ENCODE measurements at places on chromosomes 13 and 19.
A peak's percentile ranks its signal among the peaks of the same experiment; 100 is the strongest.

DNA sequence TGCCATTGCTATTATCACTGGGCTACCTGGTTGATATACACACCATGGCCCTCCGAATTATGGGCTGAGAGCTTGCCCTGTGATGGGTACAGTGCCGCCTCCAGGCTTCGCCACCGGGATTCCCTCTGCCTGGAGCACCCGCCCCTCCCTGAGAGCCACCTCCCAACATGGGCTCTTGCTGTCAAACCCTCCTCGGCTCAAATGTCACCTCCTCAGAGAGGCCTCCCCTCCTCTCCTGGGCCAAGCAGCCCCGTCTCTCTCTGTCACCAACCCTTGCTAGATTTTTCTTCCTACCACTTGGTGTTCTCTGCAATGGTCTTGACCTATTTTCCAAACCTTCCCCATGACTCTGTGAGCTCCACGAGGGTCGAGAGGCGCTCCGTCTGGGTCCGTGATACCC, 12.2 kb upstream of the TLE2 start:
- no peak for DNase-seq

GRCh38 chr13:27372896-27373295, 51.5 kb upstream of the GTF3A start:
- no peak for DNase-seq

- peak; percentile 67 for DNase-seq
Observed at GRCh38 chr13:98853771-98854221, 101.3 kb upstream of the SLC15A1 start.

DNA sequence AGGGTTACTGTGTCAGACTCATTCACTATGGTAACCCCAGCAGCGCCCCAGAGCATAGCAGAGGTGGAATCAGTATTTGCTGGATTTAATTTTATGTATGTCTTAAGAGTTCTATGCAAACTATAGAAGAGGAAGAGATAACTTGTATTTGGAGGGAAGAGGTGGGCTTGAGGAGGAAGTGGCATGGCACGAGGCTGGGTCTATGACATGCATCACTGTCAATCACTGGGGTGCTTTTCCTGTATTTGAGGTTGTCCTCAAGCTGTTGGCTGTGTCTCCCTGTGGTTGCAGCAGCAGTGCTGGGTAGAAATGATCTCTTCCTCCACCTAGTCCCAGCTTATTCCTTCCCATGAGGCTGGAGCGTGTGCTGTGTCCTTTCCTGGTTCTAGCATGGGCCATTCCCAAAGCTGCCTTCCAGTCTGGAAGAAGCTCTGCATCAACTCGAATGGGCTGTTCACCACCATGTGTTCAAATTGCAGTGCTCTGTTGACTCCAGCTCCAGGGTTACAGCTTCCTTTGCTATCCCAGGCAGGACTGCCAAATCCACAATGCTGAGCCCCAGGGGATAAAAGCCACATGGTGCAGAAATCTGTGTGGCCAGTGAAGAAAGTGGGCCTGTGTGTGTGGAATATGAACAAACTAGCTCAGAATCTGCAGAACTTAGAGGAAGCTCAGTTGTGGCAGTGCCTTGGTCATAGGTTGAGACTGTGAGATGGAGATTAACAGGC, 73.1 kb upstream of the MTIF3 start:
- no peak for DNase-seq

GRCh38 chr19:7534531-7535046, 928 bp upstream of the PNPLA6 start:
- no peak for DNase-seq

GRCh38 chr19:5090465-5091017, 121.6 kb downstream of the KDM4B start:
- no peak for DNase-seq

GRCh38 chr13:101755228-101755887, 302.9 kb downstream of the ITGBL1 start:
- DNase-seq = no peak

- peak; percentile 27 for DNase-seq
Observed at GRCh38 chr19:39212375-39212742, 8.3 kb upstream of the SYCN start.

DNA sequence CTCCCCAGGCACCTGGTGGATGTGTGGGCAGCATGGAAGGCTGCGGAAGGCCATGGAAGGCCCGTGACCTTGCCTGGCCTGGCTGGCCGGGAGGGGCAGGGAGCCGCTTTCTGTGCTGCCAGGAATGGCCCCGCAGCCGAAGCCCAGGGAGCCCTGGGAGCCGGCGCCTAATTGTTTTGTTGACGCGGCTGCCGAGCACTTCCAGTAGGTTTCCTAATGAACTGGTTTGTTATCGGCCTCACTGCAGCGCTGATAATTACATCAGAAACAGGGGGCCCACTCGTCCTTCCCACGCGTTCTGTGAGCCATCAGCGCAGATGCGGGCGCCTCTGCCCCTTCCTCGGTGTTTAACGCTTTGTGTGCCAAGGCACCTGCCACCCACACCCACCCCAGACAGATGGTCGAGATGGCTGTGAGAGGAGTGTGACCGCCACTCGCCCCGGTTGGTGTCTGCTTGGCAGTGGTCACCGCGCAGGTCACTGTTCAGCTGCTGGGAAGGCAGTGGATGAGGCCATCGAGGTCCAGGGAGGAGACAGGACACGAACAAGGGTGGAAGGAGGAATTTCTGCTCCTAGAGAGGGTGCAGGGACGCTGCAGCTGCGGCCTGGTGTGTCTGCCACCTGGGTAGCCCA, 124.5 kb downstream of the KDM4B start:
- no peak for DNase-seq

DNA sequence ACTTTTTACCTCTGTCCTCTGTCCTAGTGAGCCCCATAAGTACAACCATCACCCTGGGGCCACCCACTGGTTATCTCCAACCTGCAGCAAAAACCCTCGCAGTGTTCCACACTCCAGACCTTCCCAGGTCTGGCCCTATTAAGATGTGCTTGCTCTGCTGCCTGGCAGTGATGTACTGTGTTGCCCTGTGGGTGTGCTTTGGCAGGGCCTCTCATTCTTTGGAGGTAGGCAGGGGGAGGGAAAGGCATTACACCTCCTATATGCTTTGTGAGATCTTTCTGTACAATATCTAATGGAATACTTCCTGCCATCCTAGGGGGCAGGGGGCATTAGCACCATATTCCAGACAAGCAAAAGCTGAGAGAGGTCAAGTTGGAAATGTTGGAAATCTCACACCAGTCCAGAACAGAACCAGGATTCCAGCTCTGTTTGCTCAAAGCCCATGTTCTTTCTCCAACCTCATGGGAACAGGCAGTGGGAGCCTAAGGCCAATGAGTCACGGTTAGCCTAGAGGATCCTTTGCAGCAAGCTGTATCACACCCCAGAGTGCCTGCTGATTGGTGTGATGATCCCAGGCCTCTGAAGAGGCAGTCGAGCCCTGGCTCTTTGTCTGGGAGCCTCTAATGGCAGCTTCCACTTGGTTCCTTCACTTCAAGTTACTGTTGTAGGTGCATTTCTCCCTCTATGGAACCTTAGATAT, 59.7 kb upstream of the UBL3 start:
- DNase-seq = no peak

- no peak for DNase-seq
Observed at GRCh38 chr19:1651568-1652291, 685 bp downstream of the TCF3 start.

- DNase-seq = no peak
Observed at GRCh38 chr13:64471916-64472315, 2758.2 kb downstream of the PCDH9 start.

DNA sequence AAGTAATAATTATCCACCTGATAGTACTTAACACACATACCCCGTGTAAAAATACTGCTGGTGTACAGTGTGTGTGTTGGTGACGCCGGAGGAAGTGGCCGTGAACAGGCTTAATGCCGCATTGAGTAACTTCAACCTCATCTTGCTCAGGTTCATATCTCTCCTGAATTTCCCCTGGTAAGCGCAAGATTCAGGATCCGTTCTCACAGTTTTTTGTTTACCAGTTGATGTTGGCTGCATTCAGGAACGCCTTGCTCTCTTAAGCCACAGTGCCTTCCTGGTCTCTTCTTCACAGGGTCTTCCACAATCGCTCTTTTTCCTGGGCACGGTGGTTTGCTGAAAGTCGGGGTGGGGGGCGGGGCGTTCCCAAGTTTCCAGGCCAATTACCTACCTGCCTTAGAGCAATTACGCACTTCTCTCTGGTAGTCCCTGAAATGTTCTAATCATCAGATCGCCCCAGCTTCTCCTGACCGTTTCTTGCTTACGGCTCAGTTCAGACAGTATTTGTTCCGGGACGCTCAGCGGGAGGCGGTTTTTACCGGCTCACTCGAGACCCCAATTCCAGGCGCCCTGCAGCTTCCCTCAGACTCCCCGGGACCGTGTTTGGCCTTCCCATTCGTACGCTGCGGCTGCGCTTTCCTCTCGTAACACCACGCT, 706 bp upstream of the DNAJC3 start:
- DNase-seq = no peak

- no peak for DNase-seq
Observed at GRCh38 chr13:72122661-72123255, 255.8 kb upstream of the DACH1 start.

- no peak for DNase-seq
Observed at GRCh38 chr13:44394658-44395057, 21.0 kb downstream of the SERP2 start.

- DNase-seq = peak; percentile 15
Observed at GRCh38 chr19:33125929-33126388, 6.0 kb upstream of the WDR88 start.

- DNase-seq = no peak
Observed at GRCh38 chr19:8703223-8703622, 4.6 kb upstream of the ACTL9 start.

DNA sequence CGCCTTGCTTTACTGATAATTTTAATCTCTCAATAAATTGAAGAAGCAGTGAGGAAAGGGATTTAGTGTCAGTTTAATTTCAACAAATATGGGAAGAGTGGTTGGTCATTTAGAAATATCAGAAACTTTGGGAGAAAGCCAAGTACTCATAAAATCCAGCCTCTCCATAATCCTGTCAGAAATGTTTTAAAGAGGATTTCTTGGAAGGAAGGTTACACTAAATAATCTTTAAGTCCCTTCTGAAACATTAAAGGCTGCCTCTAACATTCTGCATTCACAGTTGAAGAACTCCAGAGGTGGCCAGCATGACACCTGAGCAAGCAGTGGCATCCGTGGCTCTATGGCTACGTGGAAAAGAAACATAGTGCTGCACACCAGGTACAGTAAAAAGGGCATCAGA, 378.5 kb downstream of the ENOX1 start:
- DNase-seq = no peak

DNA sequence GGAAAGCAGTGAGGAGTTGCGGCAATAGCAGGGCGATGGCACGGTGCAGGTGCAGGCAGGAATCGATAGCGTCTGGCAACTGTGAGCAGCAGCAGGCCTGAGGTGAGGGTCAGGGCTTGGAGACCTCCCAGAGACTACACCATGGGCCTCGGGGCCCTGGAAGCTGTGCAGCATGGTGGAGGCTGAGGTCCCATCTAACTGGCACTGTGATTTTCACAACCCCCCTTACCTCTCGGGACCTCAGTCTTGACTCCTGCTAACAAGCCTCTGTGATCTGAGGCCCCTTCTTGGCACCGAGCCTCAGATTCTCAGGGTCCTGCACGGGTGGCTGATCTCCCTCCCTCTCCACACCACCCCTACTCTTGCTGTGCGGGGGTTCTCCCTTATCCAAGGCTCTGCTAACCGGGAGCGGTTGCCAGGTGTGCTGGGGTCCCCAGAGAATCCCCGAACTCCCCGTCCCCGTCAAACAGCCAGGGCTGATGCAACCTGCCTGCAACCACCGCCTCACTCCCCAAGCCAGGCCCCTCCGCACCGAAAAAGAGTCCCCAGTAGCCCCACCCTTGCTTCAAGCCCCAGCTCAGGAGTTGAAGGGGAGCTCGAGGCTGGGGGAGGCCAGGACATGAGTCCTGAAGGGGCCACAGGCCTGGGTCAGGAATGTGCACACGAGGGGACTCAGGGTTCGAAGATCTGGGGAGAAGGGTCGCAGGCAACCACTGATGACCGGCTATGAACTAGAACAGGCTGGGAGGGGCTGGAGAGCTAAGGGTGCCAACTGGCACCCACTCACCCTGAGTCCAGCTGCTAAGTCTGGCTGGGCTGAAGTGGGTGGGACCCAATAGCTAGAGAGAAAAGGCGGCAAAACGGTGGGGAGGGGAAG, 4.8 kb upstream of the ATF5 start:
- DNase-seq = no peak

GRCh38 chr13:77056886-77057285, 29.9 kb upstream of the FBXL3 start:
- no peak for DNase-seq

DNA sequence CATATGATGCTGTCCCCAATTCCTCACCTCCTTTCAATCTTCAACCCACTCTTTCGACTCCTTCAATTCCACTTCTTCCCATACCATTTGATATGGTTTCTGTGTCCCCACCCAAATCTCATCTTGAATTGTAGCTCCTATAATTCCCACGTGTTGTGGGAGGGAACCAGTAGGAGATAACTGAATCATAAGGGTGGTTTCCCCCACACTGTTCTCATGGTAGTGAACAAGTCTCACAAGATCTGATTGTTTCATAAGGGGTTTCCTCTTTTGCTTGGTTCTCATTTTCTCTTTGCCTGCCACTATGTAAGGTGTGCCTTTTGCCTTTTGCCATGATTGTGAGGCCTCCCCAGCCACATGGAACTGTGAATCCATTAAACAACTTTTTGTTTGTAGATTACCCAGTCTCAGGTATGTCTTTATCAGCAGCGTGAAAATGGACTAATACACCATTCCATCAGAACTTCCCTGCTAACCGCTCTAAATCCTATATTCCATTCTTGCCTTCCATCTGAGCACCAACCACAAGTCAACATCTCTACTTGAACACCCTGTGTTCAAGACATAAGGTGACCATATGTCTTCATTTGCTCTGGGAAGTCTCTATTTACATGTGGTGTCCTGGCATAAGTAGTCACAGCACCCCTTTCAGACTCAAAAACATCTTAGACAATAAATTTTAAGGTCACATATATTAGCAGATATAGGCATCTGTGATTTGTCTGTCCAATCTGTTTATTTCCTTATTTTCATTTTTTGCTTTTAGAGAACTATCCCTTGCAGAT, 122.9 kb downstream of the TSHZ3 start:
- DNase-seq = no peak

GRCh38 chr19:12792853-12793289, 1.6 kb downstream of the JUNB start:
- DNase-seq = no peak

- no peak for DNase-seq
Observed at GRCh38 chr13:109985871-109986450, 199.6 kb upstream of the IRS2 start.

- no peak for DNase-seq
Observed at GRCh38 chr13:74845806-74846205, 636.2 kb downstream of the TBC1D4 start.

- DNase-seq = peak; percentile 43
Observed at GRCh38 chr19:45613926-45614725, 12.1 kb upstream of the GPR4 start.

DNA sequence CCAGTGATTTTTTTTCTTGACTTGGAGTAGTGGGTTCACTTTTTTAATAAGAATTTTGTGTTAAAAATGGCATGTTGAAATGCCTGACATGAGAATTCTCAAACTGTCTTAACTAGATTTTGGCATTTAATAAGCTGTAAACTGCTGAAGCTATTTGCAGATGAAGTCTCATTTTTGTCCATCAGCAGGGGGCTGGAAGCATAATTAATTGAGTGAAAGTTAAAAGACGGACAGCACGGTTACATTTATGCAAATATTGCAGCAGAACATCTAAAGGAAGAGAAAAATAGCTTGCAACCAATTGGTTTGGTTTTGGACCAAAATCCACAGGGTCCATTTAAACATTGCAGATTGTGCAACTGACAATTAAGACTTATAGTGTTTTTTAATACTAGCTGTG, 837.3 kb upstream of the KLHL1 start:
- DNase-seq = no peak
